ENCODE measurements at places on chromosomes 12 and 14. TPM values are rescaled to one million over a fixed set of nuclear protein-coding genes. Genes with fewer than 3 reads are reported as not detected.

DNA sequence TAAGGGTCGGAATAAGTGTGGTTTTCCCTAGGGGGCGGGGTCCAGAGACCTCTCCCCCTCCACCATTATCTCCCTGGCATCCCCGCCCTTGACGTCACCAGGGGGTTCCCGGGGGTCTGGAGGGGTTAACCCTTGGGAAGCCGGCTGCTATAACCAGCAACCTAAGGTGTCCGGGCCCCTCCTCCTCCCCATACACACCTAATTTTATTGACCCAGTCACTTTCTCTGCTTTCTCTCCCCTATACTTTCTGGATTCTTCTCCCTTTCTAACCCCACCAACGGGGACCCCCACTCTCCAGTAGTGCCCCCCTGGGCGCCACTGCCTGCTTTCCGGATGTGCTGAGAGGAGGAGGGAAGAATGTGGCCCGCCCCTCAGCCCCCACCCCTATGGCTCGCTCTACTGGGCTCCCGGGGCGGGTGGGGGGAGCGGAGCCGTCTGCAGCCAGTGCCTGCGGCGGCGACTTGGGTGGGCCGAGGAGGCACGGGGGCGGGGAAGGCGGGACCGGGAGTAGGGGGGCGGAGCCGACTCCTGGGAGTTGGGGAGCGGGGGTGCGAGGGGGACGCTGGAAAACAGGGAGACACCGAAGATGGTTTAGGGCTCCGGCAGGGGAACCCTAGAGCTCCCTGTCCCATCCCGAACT lies 1.8 kb downstream of the GLI1 start:
- DNase-seq, result peak; percentile 91

DNA sequence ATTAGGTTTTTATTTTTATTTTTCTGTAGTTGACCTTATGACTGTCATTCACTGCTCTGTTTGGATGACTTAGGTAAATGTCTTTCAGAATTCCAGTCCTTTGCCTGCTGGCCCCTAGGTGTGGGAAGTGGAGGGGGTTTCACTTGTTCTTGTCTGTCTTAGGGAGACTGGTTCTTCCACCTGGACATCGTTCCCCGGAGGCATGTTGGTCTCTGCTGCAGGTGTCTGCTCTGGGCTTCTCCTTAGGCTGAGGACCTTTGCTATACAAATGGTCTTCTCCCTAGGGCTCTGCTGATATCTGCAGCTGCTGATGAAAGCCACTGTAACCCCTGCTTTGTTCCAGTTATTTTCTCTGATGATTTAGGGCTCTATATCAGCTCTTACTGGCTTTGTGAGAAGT lies 97.1 kb downstream of the OTOGL start:
- DNase-seq, result no peak

GRCh38 chr12:93025145-93026103 lies 96.3 kb upstream of the EEA1 start:
- DNase-seq, result no peak

- no peak for DNase-seq
Observed at GRCh38 chr12:27583057-27583797, 59.2 kb downstream of the PPFIBP1 start.

DNA sequence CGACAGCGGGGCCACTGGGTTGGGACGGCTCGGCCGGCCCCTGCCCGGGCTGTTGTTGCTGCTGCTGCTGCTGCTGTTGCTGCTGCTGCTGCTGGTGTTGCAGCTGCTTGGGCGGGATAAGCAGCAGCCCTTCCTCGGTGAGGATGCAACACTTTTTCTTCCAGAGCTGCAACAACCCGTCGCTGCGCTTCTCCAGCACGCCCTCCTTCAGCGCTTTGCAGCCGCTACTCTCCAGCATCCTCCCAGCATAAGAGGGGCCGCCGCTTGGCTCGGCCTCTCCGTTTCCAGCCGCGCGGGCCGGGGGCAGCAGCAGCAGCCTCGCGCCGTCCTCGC lies 529 bp downstream of the PHLDA1 start:
- DNase-seq, result no peak

ATXN3 gene
- total RNA-seq, result 35.7 TPM

SLC22A17 gene
- 23.9 TPM for total RNA-seq

Data from sigmoid colon (tissue), 7 donors.